ENCODE measurements at places on chromosomes 2 and 18.
A peak's percentile ranks its signal among the peaks of the same experiment; 100 is the strongest.

DNA sequence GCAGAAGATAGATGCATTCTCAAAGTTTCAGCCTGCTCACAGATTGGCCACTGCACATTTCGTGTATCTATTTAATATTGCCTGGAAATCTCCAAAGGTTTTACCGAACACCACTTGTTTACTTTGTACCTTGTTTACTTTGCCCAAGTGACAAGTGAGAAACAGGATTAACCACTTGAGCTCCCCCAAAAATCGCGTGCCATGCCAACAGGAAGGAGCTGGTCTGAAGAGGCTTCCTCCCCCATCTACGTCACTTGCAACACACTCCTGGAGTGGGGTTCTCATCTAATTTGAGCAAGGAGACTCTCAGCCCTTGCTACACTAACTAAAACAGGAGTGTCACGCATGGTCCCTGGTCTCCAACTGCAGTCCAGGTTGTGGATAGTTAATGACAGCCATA lies 212.5 kb upstream of the TMEM200C start:
- DNase-seq = no peak

GRCh38 chr2:196971574-196972279 lies 45.2 kb upstream of the PGAP1 start:
- peak; percentile 38 for DNase-seq

- no peak for DNase-seq
Observed at GRCh38 chr18:46632401-46633071, 24.5 kb downstream of the LOXHD1 start.

GRCh38 chr18:70229639-70230038 lies 24.2 kb upstream of the RTTN start:
- no peak for DNase-seq

DNA sequence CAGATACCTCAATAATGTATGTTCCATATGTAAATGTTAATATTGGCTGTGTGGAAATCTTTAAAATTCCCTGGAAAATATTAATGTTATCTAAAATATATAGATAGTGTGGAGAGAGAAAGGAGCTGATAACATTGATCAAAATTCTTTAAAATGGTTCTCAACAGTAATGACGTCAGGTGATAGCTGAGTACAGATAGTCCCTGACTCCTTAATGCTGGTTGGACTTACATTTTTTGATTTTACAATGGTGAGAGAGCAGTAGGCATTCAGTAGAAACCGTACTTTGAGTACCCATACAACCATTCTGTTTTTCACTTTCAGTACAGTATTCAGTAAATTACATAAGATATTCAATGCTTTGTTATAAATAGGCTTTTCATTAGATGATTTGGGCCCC lies 146.6 kb downstream of the GALNT3 start:
- no peak for DNase-seq

- no peak for DNase-seq
Observed at GRCh38 chr2:111066062-111066593, 54.6 kb upstream of the BCL2L11 start.

DNA sequence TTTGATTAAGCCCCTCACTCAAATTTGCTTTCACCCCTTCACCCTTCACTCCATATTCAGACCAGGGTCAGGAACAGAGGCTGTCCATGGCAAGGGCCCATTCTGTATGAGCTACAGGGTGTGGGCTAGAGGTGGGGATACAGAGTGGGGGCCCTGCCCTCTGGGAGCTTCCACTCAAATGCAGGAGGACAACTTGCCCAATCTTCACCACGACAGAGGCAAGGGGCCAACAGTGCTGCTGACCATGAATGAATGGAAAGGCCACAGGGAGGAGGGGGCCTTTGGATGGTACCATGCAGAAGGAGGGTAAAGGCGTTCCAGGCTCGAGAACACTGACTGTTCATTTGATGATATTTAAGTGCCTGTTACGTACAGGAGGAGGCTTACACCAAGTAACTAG lies 22.8 kb downstream of the ADRA2B start:
- DNase-seq = no peak

DNA sequence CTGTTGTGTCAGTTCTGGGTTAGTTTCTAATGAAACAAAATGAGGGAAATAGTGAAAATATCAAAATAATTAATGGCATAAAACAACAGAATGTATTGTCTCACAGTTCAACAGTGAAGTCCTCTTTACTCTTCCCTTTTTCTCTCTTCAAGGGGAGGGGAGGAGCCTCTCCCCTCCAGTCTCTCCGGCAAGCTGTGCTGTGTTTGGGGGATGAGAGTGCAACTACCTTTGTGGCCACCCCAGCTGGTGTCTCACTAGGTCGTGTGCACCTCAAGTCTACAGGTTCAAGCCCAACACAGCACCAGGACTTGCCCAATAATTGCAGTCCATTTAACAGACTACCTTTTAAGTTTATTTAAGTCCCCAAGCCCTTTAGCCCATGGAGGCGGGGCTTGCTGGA lies 271.7 kb upstream of the DOK6 start:
- DNase-seq = no peak
